ENCODE measurements at places on chromosomes 12 and 14. TPM values are rescaled to one million over a fixed set of nuclear protein-coding genes. Genes with fewer than 3 reads are reported as not detected.

Gene SOCS2
- polyA plus RNA-seq: 13.5 TPM

Gene REM2
- 0.07 TPM for polyA plus RNA-seq

Gene ATL1
- polyA plus RNA-seq: 6.0 TPM

Gene MDM1
- polyA plus RNA-seq: 5.7 TPM

Gene ASPG
- polyA plus RNA-seq: not detected

Gene SLC39A5
- not detected for polyA plus RNA-seq

Gene TMEM132D
- polyA plus RNA-seq: not detected

All from IMR-90 (cell line).